Stimulated activated CD8-positive, alpha-beta memory T cell treated with anti-CD3 and anti-CD28 coated beads, Interleukin-12 subunit alpha, Interleukin-12 subunit beta, amount 100 ng/mL, for 1 hour (primary cell): ENCODE measurements at places on chromosomes 6 and 20.

GRCh38 chr20:32663335-32664011 lies 10.3 kb downstream of the C20orf203 start:
- DNase-seq, result no peak

DNA sequence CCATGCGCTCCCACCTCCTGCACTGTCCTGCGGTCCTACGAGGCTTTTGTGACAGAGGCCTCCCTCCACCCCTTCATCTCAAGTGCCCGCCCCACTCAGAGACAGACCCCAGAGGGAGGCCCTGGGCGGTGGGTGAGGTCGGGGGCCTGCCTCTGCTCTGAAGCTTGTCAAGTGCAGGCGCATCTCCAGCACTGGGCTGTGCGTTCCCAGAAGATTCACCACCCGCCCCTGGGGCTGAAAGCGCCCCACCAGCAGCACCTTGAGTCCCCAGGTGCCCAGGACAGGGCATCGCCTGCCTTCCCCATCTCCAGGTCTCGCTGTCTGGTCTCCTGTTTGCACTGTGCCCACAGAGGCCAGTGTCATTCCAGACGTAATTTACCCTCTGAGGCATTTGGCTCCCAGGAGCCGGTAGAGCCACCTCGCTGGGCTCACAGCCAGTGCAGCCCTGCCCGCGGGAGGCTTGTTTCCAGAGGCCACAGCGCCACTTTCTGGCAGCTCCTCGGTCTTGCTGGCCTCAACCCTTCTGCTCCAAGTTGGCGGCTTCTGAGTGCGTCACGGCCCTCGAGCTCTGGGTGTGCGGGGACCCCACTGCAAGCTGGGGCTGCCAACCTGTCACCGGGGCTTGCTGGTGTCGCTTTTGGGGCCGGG lies 191.1 kb downstream of the TAF4 start:
- no peak for DNase-seq

DNA sequence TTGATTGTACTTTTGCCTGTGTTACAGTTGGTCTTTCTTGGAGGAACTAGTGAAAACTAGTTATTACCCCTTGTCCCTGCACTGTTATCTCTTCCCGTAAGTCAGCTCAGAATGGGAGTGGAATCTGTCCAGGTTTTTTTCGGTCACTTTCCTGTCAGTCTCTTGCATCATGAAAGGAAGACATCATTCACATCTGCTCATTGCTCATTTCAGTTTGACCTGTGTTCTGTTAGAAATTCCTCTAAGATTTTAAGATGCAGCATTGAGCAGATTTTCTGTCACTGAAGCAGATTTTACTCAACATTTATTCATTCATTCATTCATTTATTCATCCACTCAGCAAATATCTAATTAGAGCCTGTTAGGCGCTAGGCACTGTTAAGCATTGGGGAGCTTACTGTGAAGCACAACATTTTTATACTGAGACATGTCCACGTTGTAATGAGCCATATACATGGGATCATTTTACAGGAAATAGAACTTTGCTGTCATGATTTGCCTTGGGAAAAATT lies 33.1 kb upstream of the HINT3 start:
- DNase-seq, result no peak

- DNase-seq, result no peak
Observed at GRCh38 chr6:159499034-159499433, 194.0 kb downstream of the SOD2 start.

- DNase-seq, result no peak
Observed at GRCh38 chr6:157798851-157799250, 24.2 kb upstream of the SNX9 start.

DNA sequence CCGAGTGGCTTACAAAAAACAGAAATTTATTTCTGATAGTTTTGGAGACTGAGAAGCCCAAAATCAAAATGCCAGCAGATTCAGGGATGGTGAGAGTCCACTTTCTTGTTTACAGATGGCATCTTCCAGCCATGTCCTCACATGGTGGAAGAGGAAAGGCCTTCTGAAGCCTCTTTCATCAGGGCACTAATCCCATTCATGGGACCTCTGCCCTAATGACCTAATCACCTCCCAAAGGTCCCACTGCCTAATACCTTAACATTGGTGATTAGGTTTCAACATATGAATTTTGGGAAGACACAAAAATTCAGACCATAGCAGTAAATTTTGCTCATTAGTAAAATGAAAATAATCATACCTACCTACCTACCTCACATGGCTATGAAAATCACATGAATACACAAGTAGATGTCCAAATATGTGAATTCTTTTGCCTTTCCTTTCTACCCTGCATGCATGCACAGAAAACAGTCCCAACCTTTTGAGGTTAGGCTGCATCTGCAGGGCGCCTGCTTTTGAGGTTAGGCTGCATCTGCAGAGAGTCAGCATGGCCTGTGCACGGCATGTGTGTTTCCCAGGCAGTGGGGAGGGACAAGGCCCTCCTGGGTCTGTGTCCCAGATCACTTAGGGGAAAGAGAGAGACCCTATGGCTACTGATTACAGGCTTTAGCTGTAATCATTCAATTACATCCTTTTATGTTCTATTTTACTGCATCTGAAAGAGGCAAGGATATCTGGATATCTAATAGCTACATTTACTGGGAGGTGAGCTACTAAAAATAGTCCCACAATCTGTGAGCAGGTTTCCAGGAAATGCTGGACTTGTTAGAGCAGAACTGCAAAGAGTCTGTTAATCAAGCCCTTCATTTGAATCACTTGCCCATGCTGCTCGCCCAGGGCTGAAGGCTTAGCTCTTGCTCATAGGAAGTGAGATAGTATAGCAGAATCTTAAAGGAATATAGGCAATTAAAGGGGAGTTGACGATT lies 497.7 kb upstream of the MARCKS start:
- DNase-seq, result no peak

DNA sequence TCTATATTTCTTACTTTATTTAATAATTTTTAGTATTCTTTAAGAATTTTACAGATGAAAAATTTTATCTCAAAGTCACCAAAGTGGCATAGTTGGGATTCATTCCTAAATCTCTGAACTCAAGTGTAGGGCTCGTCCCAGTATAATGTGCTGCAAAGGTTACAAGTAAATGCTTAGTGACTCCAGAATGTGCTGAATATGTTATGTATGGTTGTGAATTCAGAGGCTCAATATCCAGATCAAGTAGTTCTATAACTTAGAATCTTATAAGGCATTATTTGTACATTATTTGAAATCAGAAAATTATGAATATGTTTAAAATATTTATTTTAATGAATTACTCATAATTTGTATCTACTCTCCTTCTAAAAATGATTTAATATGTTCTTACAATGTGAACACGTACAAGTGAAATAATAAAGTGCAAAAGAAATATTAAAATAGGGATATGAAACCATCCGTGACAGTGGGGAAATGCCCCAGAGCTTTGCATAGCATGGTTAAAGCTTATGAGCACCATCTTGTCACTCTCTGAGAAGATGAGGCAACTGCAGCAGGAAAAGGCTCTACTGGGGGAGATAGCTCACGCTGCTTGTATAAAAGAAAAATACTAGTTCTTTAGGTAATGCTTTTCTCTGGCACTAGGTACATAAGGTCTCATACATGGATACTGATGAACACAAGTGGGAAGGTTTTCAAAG lies 259.0 kb downstream of the FOXC1 start:
- no peak for DNase-seq

- no peak for DNase-seq
Observed at GRCh38 chr6:132961122-132961521, 146.8 kb downstream of the RPS12 start.

DNA sequence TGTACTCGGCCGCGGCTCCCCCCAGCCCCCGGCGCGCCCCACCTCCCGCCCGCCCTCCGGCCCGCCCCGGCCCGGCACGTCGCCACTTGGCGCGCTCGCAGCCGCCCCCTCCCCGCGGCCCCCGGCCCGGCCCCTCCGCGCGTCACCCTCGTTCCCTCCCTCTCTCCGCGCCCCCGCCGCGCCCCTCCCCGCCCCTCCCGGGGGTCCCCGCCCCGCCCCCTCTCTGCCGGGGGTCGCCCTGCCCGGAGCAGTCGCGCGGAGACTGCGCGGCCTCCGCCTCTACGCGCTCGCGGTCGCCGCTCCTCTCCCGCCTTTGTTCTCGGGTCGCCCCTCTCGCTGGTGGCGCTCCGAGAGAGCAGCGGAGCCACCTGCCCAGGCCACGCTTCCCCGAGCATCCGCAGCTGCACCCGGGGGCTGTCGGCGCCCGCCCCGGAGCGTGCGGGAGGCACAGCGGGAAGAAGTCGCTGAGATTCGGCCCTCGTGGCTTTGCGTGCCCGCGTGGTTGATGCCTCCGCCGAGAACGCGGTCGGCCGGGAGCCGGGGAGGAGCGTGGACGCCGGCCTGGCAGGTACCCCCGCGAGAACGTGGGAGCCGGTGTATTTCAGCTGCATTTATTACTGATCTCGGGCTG lies at the start of gene PHF10:
TSS of gene PHF10 (minus strand) at position 7 of the 631 bp plus-strand sequence. CDS start 569 bp downstream, outside the sequence.
- peak; percentile 39 for DNase-seq

DNA sequence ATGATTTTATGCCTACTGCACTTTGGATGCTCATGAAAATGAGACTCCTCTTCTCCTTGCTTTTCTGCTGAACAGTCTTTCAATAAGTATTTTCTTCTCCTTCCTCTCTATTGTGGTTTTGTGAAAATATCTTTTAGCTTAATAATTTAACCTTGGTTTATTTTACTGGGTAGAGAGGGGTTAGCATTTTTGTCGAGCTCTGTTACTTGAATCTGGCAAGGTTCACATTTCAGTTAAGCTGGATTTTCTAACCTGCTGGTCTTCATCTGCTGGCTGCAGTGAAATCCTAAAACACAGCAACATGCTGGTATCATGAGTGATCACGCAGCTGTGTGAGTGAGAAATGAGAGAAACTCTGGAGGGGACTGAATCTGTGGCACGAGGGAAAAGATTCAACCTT lies 222.7 kb upstream of the NOX3 start:
- no peak for DNase-seq

DNA sequence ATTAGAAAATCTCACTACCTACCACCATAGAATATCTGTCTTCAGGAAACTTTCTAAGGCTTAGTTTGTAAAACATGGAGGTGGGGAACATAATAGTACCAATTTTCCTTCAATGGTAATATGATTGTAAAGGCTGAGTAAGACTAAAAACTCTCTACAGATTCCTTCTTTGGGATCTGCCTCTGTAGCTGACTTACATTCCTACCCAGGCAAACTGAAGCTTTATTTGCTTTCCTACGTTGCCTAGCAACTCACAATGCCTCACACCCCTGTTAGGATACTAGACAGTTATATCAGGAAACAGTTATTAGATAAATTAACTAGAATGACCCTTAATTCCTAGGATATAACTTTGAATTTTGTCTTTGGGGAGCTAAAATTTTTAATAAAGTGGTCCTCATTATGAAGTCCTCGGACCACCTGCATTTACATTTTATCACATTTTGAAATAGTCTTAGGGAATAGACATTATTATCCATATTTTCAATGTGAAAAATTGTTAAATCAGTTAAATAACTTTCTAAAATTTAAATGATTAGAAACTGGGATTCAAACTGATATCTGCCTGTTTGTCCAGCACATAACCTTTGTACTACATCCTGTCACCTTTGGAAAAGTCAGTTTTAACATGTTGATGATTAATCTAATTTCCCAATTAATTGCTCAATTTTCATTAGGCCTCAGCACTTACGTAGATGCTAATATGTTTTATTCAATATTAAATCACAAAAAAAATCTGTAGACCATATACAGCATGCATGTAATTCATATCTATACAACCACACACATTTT lies 591.4 kb downstream of the RNF144B start:
- DNase-seq, result no peak

DNA sequence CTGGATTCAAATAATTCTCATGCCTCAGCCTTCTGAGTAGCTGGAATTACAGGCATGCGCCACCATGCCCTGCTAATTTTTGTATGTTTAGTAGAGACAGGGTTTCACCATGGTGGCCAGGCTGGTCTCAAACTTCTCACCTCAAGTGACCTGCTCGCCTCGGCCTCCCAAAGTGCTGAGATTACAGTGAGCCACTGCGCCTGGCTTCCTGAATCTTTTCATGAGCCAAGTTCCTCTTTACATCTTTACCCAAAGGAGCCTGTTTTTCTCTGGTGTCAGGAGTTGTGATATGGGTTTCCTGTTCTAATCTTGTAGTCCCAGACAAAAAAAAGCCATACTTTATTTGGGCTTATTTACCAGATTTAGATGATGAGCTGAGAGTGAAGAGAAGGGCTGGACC lies 34.4 kb downstream of the PCNA start:
- DNase-seq, result no peak

- no peak for DNase-seq
Observed at GRCh38 chr6:38233161-38233791, 406.5 kb downstream of the BTBD9 start.

- no peak for DNase-seq
Observed at GRCh38 chr6:148177589-148178233, 164.9 kb upstream of the SASH1 start.

DNA sequence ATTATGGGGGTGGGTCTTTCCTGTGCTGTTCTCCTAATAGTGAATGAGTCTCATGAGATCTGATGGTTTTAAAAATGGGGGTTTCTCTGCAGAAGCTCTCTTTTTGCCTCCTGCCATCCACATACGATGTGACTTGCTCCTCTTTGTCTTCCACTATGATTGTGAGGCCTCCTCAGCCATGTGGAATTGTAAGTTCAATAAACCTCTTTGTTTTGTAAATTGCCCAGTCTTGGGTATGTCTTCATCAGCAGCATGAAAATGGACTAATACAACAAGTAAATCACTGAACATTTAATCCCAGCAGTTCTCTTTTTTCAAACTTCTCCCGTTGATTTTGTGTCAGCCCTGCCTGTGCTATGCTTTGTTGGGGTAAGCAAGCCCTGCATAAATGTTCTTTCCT lies 95.2 kb downstream of the FAM217A start:
- no peak for DNase-seq

DNA sequence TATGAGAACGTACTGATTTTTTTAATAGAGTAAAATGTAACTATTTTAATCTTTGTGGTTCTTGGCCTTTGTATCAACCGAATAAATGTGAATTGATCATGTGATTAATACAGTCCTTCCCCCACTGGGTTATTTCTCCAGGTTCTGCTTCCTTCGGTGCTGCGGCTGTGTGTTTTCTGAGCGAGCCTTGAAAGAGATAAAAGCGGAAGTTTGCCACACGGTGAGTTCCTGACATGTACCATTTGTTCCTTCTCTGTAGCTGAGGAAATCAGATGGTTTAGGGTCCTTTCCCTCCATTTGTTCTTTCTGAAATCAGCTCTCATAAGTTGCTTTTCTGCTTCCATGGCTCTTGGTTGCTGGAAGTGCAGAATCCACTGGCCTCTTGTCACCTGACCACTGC lies 15.5 kb downstream of the RTF2 start:
- DNase-seq, result no peak

- DNase-seq, result no peak
Observed at GRCh38 chr6:13420269-13420668, 67.1 kb downstream of the GFOD1 start.

- DNase-seq, result no peak
Observed at GRCh38 chr20:36132802-36133211, 21.7 kb upstream of the EPB41L1 start.

DNA sequence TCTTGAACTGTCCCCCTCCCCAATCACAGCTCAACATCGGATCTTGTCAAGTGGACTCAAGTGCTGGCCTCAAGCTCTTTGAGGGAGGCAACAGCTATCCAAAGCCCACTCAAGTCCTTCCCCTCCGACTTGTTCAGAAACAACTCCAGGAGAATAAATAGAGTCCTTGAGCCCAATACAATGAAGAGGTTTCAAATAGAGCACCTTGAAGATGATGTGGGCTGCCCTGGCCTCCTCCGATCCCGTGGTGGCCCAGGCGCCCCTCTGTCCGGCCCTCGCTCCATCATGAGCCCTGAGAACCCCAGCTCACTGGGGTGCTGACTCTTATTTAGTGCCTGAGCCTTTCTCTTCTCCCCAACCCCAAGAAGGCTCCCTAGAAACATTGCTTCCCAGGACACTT lies 164.3 kb upstream of the PMEPA1 start:
- DNase-seq, result no peak

- DNase-seq, result no peak
Observed at GRCh38 chr6:16670183-16670582, 91.1 kb downstream of the ATXN1 start.
